Activated T-cell treated with anti-CD3 and anti-CD28 coated beads for 24 hours (primary cell): ENCODE measurements at places on chromosomes 2 and 18.
A peak's percentile ranks its signal among the peaks of the same experiment; 100 is the strongest.

- no peak for DNase-seq
Observed at GRCh38 chr2:11270891-11271290, 73.5 kb downstream of the ROCK2 start.

- no peak for DNase-seq
Observed at GRCh38 chr18:12074736-12075135, 18.9 kb upstream of the ANKRD62 start.

DNA sequence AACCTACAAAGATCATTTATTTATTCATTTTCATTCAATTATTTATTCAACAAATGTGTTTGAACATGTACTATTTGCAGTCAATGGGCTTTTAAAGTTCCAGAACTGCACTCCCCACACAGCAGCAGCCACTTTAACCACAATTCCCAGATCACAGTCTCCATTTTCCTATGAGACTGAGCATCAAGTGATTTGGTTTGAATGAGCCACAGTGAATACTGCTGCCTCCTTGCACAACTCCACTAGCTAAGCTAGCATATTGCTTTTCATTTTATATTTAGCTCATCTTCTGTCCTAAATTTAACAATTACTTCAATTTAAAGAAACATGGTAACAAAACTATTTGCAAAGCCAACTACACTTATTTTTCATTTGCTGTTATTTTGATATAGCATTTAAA lies 353.4 kb upstream of the VRK2 start:
- no peak for DNase-seq

GRCh38 chr2:43133708-43134570 lies 92.5 kb downstream of the ZFP36L2 start:
- DNase-seq: peak; percentile 60

DNA sequence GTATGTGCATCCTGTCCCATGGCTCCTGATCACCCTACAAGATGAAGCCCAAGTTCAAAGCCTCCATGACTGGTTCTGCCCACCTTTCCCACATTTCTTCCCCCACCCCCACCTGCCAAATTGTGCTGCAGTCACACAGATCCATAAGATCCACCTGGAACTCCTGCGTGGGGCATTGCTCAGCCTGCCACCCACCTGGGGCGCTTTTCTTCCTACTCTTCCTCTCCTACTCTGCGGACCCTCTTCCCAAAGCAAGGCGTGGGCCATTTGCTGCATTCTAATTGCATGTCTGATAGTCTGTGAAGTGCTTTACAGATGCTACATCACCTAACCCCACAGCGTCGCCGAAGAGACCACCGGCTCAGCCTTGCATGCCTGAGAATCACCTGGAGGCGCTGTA lies 402.4 kb upstream of the ID2 start:
- DNase-seq: no peak

GRCh38 chr18:79879566-79879965 lies 71.9 kb downstream of the SLC66A2 start:
- no peak for DNase-seq
